ENCODE measurements at places on chromosomes 13 and 19.

DNA sequence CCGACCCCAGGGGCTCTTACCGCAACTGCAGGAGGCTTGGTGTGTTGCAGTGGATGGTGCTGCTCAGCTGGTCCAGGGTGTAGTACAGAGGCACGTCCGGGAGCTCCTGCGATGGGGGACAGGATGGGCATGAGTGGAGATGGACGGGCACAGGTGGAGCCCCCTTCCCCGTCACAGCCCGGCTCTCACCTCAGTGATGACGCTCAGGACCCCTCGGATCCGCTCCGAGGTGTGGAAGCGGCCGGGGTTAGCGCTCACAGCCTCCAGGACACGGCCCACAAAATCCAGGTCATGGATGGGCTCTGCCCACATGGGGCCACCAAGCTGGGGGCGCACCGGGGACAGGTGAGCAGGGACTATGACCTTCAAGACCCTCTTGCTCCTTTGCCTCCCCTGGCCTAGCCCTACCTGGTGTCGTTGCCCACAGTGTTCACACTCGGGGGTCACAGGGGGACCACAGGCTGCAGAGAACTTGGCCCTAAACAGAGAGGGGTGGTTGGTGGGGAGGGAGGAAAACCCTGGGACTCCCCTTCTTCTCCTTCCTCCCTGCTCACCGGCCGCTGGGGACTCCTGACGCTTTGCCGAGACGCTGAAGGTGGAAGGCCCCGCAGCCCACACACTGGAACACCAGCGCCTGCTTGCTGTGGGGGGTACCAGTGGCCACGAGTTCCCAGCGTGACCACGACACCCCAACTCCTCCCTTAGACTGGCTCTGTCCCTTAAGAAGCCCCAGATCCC is 6.9 kb upstream of the LYL1 start:
- no peak for DNase-seq

GRCh38 chr13:97139691-97140090 is 82.4 kb upstream of the MBNL2 start:
- no peak for DNase-seq

- no peak for DNase-seq
Measured at GRCh38 chr13:76331943-76332712, 554.1 kb downstream of the KCTD12 start.

- peak; percentile 31 for DNase-seq
Measured at GRCh38 chr19:47713046-47714021, at the start of gene EHD2. Gene EHD2 (plus strand): TSS chr19:47713422. CDS start chr19:47716613, 3,191 bp downstream.

DNA sequence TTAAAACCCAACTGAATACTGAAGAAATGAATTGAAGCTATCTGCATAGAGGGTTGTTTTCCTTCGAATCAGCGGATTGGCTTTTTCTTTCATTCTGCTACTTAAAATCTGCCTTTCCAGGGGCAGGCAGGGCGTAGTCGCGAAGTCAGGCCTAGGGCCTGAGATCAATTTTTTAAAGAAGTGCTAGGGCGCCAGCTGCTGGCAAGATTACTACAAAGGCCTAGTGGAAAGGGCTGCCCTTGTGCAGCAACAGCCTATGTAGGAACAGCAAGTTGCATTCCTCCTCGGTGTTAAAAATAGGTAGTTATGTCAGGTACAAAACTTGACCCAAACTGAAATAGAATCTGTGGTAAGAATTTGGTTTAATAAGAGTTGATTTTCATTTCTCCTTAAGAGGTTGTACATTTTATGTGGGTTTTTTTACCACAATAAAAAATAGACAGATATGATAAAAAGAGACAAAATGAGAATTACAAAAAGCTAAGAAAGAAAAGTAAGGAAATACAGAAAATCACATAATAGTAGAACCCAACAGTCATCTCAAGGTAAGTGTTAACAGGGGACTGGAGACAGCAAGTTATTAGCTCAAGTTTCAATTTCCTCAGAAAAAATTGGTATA is 9.5 kb upstream of the URAD start:
- DNase-seq = no peak

- DNase-seq = no peak
Measured at GRCh38 chr19:45195764-45196163, 17.2 kb downstream of the BLOC1S3 start.

GRCh38 chr19:4580021-4580901 is 20.8 kb upstream of the SEMA6B start:
- DNase-seq = no peak

GRCh38 chr19:51091126-51091525 is 8.4 kb upstream of the KLK14 start:
- no peak for DNase-seq

GRCh38 chr19:13937479-13938300 is 527 bp downstream of the PODNL1 start:
- DNase-seq = no peak

- peak; percentile 9 for DNase-seq
Measured at GRCh38 chr19:54248016-54248601, 5.5 kb upstream of the LILRA6 start.

DNA sequence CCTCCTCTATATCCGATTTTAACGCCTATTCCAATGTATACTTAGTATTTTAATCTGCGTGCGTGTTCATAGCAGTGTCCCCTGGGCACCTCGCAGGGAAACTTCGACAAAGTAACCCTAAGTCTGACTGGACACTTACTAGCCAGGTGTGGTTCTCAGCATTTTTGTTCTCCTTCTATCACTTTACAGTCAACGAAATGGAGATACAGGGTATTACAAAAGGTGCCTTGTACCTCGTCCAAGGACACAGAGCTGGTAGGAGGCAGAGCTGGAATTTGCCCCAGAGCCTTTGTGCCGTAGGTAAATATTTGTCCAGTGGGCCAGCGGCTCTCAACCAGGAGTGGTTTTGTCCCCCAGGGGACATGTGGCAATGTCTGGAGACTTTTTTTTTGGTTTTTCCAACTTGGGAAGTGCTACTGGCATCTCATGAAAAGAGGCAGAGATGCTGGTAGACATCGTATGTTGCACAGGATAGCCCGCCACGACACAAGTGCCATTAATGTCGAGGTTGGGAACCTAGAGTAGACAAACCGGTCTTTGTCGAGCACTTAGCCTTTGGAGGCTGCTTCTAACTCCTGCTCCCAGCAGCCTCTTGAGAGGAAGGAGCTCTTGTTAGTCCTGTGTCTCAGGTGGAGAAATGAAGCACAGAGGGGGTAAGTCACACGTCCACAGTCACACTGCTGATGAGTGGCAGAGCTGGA is 1.1 kb downstream of the ZNF444 start:
- DNase-seq = no peak

DNA sequence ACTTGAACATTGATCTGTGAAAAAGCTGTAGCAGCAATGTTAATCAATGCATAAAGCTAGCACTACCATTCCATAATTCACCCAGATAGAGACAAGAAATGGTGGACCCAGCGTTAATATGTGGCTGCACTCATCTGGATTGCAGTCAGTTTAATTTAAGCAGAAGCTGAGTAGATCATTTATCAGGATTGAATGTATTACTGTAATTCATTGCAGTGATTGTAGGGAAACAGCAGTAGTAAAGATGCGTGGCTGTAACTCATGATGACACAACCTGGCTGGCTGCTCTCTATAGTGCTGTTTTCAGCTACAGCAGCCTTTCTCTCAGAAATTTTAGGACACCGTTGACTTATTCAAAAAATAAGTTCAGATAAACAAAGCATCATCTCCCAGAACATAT is 499.5 kb upstream of the SLITRK6 start:
- DNase-seq = no peak

GRCh38 chr19:46776927-46777911 is 11.2 kb downstream of the SLC1A5 start:
- DNase-seq = no peak

GRCh38 chr13:25980255-25980654 is 71.6 kb downstream of the SHISA2 start:
- DNase-seq = no peak

DNA sequence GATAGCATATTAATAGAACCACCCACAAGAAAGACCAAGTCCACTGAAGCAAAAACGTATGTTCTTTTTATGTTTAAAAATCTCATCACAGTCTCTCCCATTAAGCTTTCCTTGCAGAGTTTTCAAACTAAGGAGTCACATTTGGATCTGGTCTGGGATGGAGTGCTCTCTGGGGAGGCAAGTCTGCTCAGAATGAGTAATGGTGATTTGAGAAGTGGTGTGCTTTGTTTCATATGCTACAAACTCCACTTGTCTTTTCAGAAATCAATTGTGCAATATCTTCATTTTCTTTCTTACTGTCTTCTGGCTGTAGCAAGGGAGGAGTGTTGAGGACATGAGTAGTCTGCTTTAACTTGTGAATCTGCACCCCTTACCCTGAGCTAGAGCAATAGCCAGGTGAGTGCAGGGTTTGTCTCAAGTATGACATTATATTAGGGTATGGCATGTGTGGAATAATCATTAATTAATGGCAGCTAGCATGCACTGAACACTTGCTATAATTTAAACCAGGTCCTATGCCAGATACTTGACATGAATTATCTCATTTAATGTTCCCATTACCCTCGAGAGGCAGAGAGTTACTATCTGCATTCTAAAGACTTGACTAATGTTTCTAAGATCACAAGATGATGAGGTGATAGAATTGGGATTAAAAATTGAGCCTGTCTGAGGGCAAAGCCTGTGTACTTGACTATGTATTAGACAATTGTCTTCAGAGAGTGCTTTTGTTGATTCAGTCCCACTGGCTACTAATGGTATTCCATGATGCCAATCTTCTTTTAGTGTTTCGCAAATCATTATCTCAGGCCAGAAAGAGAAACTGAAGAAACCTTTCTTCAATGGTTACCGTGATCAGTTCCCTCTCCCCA is 171.8 kb downstream of the GPC6 start:
- no peak for DNase-seq

DNA sequence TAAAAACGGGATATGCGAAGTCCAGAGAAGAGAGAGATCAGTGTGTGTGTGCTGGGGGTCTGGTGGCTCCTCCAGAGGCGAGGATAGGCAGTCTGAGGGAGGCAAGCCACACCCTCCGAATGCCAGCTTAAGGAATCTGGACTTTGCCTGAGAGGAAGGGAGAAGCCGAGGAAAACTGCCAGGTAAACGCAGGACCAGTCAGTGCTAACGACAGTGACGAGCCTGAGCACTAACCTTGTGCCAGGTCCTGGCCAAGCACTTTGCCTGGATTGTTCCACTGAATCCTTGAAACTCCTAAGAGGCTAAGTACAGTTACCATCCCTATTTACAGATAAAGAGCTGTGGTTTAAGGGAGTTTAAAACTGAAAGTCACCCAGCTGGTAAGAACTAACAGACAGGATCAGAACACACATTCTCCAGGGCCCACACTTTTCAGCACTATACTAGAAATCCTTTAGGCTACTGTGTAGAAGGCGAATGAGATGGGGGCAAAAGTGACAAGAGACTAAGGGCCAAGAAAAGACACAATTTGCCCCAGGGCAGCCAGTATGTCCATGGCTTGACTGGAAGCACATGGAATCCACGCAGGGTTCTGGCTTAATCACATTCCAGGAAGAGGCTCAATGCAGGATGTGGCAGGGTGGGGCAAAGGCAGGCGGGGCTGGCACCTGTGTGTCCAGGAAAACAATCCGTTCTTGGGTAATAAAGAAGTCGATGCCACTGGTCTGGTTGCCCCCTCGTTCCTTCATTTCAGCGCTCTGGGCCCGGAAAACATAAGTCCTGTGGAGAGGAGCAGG is 15.1 kb downstream of the SMG9 start:
- DNase-seq = no peak

DNA sequence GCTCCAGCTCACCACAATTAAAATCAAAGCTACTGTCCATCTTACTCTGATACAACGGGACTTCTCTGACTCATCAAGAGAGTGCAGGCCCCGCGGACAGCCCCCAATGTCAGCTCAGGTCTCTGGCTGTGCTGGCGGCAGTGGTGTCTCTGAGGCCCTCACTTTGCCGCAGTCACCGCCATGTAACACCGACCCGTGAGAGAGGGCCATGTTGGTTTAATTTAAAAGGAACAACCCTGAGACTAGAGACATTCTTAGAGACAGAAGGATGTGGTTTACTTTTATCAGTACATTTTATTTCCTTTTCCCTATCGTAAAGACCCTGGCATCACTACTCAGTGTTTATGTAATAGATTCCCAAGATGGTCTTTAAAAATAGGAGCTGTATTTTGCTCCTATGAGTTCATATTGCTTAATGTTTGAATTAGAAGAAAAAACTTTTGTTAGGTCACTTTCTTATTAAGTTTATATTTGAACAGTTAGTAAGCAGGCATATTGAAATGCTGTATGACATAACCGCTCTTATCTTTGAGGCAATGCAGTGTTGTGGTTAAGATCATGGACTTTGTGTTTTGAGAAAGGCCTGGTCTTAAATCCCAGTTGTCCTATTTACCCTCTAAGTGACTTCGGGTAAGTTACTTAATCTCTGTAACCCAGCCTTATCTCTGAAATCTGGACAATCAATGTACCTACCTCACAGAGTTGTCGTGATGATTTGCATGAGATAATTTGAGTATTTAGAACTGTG is 23.4 kb downstream of the DGKH start:
- DNase-seq = no peak

DNA sequence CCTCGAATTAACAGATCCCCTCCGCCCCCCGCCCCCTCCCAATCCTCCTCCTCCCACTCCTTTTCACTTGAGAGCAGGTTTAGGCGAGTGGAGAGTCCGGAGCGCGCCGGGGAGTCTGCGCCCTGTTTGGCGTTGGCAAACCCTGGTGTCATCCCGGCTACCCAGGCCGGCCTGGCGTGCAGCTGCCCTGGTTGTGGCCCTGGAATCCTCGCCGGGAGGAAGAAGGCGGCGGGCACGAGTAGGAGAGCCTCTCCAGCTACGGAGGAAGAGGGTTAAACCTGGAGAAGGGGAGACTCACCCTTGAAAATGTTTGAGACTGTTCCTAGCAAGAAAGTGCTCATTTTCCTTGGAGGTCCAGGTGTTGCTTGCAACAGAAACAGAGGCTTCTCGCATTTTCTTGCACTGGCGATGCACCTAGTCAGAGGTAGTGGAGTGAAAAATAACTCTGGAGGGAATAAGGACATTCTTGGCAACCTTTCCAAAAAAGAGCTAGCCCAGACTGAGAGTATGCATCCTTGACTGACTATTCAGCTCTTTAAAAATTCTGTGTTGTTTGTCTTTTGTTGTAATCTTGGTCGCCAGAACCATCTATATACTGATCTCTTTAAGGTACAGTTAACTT is 1.3 kb upstream of the SOX21 start:
- no peak for DNase-seq

DNA sequence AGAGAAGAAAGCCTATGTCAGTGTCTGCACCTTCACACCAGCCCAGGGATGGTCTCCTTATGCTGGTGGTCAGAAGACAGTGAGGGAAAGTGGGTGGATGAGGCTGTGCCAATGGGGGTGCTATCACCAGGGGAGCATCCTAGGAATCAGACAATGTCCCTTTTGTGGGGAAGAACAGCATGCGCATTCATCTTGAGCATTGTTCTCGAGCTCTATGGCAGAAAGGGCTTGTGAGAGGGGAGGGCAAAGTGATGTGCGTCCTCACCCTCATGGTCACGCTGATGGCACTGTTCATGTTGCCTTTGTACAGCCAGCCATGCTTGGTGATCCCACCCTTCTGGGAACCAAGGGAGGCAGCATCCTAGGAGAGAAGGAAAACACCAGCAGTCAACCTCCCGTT is 56.1 kb downstream of the DOCK9 start:
- no peak for DNase-seq

DNA sequence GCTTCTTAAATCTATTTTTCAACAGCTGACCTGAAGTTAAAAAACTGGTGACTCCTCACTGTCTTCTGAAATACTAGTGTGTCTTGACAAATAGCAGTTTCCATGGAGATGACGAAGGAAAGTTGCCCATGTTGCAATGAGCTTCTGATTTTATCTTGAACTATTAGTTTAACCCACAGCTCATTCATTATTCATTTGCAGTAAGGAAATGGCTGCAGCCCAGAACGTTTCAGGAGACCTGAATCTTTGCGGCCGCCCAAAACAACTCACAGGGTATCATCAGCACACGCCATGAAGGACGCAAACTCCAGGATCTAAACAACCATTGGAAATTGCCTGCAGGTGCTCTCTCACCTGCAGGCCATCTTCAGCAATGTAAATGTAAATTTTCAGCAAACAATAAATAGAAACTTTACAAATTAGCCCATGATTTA is 142.5 kb downstream of the DCLK1 start:
- no peak for DNase-seq

Data from activated T-helper 9 cell treated with anti-CD3 and anti-CD28 coated beads, Interleukin-2, amount 50 U/mL, for 16 hours (primary cell).